ENCODE measurements at places on chromosomes 13 and 19.

GRCh38 chr19:35379992-35380391 lies 9.1 kb downstream of the GPR42 start:
- DNase-seq: no peak

DNA sequence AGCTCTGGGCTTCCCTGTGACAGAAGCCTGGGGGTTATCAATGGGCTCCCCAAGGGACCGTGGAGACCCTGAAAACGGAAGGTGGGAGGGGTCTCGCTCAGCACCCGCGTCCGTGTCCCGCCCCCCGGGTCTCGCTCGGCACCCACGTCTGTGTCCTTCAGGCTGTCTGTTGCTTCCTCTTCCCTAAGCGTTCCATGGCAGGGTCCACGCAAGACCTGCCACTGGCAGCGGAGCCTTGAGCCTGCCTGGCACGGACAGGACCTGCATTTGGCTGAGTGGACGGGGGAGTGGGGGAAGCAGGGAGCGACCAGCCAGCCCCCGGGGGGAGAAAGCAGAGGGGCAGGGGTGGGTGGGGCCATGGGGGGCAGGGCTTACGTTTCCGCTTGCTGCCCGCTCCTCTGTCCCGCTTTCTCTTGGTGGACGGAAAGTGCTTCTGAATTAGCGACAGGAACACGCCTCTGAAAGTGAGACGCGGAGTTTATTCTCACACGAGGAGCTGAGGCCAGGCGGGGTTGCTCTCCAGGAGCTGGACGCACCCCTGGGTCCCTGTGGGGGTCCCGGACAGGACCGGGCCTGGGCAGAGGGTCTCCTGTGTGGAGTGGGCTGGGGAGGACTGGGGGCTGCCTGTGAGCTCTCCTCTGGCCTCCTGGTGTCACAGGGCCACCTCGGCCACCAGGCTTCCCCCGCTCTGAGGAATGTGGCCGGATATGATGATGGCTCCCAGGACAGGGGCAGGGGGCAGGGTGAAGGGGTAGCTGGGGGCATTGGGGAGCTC lies 12.0 kb downstream of the GPX4 start:
- DNase-seq: no peak

- no peak for DNase-seq
Measured at GRCh38 chr13:102945886-102946285, 100.1 kb downstream of the ERCC5 start.

GRCh38 chr19:35596366-35596999 lies 10.5 kb downstream of the PMIS2 start:
- DNase-seq: no peak

DNA sequence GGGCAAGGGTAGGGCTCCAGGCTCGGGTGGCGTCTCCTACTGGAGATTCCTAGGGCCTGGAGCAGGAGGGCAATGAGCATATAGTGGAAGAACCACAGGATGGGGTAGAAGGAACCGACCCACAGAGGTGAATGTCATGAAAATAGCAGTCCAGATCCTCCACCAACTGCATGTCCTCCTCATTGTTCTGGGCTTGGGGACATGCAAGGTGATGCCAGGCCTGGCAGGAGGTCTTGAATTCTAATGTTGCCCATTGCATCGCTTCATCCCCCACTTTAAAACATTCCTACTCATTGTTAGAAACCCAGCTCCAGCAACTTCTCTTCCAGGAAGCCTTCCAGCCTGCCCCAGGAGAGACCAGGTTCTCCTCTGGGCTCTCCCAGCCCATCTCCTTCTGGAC lies 49.4 kb downstream of the OR10H4 start:
- no peak for DNase-seq

- no peak for DNase-seq
Measured at GRCh38 chr19:6133231-6133630, 2.2 kb upstream of the ACSBG2 start.

DNA sequence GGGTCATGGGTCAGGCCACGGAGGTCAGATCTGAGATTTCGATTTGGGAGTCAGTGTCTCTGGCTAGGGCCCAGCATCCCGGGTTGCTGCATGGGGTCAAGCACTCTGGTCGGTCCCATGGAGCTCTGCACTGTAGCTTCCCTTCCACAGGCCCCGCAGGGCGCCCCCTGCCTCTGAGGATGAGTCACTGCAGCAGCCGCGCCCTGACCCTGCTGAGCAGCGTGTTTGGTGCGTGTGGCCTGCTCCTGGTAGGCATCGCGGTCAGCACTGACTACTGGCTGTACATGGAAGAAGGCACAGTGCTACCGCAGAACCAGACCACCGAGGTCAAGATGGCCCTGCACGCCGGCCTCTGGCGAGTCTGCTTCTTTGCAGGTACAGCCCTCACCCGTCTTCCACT lies 3.6 kb downstream of the CACNG7 start:
- DNase-seq: no peak

DNA sequence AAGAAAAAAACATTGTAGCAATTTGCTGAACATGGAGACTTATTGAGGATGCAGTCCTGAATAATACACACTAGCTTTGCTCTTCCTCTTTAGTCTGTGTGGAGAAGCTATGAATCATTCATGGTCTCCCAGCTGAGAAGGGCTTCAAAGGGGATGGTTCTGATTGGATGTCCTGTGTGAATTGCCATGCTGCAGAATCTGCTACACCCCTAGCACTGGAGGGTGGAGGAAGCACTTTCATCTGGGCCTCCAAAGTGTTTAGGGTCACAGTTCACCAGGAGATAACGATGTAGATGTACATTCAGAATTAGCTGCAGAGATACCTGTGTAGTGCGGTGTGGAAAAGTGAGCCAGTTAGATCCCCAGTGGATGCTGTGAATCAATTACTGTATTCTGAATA lies 321.1 kb upstream of the EDNRB start:
- DNase-seq: no peak

- DNase-seq: no peak
Measured at GRCh38 chr13:71685072-71685471, 181.9 kb downstream of the DACH1 start.

GRCh38 chr13:100290165-100290801 lies 201.4 kb downstream of the PCCA start:
- DNase-seq: no peak

- no peak for DNase-seq
Measured at GRCh38 chr13:99221567-99222239, 21.0 kb downstream of the UBAC2 start.

- DNase-seq: no peak
Measured at GRCh38 chr19:10112895-10113591, 1.6 kb downstream of the P2RY11 start.

- no peak for DNase-seq
Measured at GRCh38 chr19:57466489-57466888, 9.5 kb upstream of the VN1R1 start.

DNA sequence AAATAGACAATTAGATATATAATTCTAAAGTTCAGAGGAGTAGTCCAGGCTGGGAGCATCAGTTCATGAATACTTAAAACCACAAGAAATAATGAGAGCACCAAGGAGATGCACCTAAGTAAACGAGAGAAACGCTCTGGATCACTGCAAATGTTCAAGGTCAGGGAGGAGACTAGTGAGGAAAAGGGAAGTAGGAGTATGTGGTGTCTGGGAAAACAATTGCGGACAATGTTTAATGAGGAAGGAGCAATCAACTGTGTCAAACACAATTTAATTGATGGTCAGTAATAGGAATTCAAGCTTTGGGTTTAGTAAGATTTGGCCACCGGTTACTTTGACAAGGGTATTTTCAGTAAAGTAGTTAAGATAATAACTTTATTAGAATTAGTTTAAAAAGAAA lies 652.2 kb downstream of the DACH1 start:
- no peak for DNase-seq

DNA sequence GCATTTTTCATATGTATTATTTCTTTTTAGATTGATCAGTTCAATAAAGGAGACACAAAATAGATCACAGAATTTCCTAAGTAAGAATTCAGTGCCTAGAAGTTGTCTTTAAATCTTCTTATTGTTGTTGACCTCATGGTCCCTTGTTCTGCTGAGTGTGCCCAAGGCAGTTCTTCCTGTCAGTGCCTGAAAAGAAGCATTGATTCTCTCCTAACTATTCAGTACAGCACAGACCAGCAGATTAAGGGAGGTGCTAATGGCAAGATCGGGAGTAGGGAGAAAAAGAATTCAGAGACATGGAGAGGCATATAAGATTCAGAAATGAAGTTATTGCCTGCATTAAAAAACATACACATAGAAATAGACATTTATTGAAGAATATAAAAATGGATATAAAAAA lies 180.5 kb upstream of the PCDH9 start:
- no peak for DNase-seq

All from activated CD4-positive, CD25-positive, alpha-beta regulatory T cell treated with anti-CD3 and anti-CD28 coated beads, Interleukin-2, amount 50 U/mL, for 16 hours (primary cell).